ENCODE measurements at places on chromosomes 12 and 14. TPM values are rescaled to one million over a fixed set of nuclear protein-coding genes. Genes with fewer than 3 reads are reported as not detected.

The BMP4 gene
- total RNA-seq: 9.3 TPM

The RNU4-1 gene
- total RNA-seq: not detected

The GSKIP gene
- total RNA-seq: 23.1 TPM

The OR8S1 gene
- not detected for total RNA-seq

Data from MG63 (cell line).